K562 (cell line): ENCODE measurements at places on chromosomes 3 and 15. TPM values are rescaled to one million over a fixed set of nuclear protein-coding genes. Genes with fewer than 3 reads are reported as not detected.
A peak's percentile ranks its signal among the peaks of the same experiment; 100 is the strongest.

GRCh38 chr15:63210151-63211091, 21.0 kb downstream of the RAB8B start:
- DNase-seq: no peak
- peak overlapping the region; percentile 67; the same call in 1 of the 3 replicates for H3K27ac ChIP-seq
- H3K4me3 ChIP-seq: no peak overlapping the region
- no peaks in the 10 kb centered on the region for H3K27me3 ChIP-seq
- peaks cover under 1% of the 10 kb centered on the region; the same call in 1 of the 3 replicates for H3K36me3 ChIP-seq

DNA sequence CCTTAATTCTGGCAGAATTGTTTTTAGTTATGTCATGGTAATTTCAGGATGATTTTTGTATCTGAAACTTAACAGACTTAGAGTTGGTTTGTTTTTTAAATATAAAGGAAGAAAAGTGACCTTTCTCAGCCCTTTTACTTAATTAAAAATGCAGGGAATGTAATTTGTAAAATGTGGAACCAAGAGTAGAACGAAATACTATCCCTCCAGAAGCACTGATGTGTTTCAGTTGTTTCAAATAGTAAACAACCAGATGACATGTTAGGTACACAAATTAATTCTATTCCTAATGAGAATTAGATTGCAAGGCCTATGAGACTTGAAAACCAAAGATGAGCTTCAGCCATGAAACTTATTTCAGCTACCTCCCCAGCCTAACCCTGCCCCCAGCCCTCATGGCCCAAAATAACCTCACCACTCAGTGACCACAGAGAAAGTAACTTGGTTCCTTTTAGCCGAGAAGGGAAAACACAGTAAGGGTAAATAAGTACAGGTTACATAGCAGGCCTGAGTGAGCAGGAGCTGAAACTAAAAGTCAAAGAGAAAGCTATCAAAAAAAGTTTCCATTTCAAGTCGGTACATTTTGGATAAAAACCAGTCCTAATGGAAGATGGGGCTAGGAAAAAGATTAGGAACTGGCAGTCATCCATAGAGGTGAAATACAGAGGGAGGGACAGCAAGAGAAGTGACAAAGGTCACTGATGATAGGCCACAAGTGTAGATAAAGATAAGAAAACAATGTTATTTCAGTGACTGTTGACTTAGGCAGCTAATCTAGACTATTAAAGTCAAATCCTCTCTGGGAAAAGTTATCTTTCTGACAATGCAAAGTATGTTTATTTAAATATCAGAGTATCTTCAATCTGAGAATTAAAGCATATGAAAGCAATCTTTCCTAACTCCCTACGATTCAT, 23.2 kb downstream of the SENP8 start:
- no peak overlapping the region for H3K4me3 ChIP-seq
- no peak overlapping the region for H3K27ac ChIP-seq
- no peak for DNase-seq
- no peaks in the 10 kb centered on the region for H3K36me3 ChIP-seq
- H3K4me1 ChIP-seq: no peaks in the 10 kb centered on the region
- H3K27me3 ChIP-seq: peaks cover 6% of the 10 kb centered on the region; the same call in 2 of the 3 replicates

- peaks cover 28% of the 10 kb centered on the region for H3K27me3 ChIP-seq
- H3K27ac ChIP-seq: no peak overlapping the region
- H3K36me3 ChIP-seq: no peaks in the 10 kb centered on the region
- H3K4me3 ChIP-seq: no peak overlapping the region
- no peaks in the 10 kb centered on the region for H3K4me1 ChIP-seq
- DNase-seq: no peak
Observed at GRCh38 chr15:31550211-31550977, 223.8 kb downstream of the KLF13 start.

- H3K4me3 ChIP-seq: no peak overlapping the region
- H3K27ac ChIP-seq: no peak overlapping the region
- H3K36me3 ChIP-seq: peaks cover 56% of the 10 kb centered on the region
- H3K4me1 ChIP-seq: peaks cover 2% of the 10 kb centered on the region; the same call in 1 of the 3 replicates
Observed at GRCh38 chr3:196749125-196749524, 9.5 kb downstream of the PAK2 start.

CPN2 gene
- not detected in 2 replicates for total RNA-seq

GRCh38 chr15:44308415-44308814, 19.9 kb downstream of the GOLM2 start:
- H3K27me3 ChIP-seq: no peaks in the 10 kb centered on the region
- DNase-seq: no peak
- H3K4me3 ChIP-seq: no peak overlapping the region
- no peak overlapping the region for H3K27ac ChIP-seq
- H3K4me1 ChIP-seq: peaks cover 4% of the 10 kb centered on the region; the same call in 1 of the 2 replicates
- H3K36me3 ChIP-seq: peaks cover 17% of the 10 kb centered on the region

CAMK2N2 gene
- total RNA-seq: 0.22 and 0.27 TPM in 2 replicates

ITIH1 gene
- 0.11 and 0.31 TPM in 2 replicates for total RNA-seq

DNA sequence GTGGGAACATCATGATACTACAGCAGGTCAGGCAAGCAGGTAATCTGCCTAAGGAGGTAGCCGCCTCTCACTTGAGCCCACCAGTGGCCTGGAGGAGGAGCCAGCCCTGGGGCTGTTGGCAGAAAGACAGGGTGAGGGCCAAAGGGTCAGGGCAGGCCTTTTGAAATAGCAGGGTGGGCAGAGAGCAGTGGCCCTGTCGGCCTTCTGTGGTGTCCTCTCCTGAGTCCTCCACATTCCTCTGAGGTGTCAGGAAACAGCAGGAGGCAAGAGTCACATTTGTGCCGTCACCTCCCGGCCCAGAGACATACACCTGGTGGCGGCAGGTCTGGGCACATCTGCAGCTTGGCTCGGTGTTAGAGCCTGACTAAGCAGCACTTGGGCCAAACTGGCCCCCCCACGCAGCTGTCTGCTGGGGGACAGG, 3.9 kb upstream of the BNC1 start:
- H3K27me3 ChIP-seq: peaks cover 9% of the 10 kb centered on the region
- H3K27ac ChIP-seq: no peak overlapping the region
- H3K4me3 ChIP-seq: no peak overlapping the region
- no peak for DNase-seq

- no peak for DNase-seq
- no peak overlapping the region for H3K4me3 ChIP-seq
- peaks cover 4% of the 10 kb centered on the region; the same call in 1 of the 3 replicates for H3K27me3 ChIP-seq
- H3K36me3 ChIP-seq: no peaks in the 10 kb centered on the region
- H3K27ac ChIP-seq: no peak overlapping the region
Observed at GRCh38 chr3:23657647-23658046, 148.1 kb upstream of the UBE2E1 start.

PLA2G4D gene
- total RNA-seq: 0.04 TPM in 1 of 2 replicates, not detected in the other

FGF12 gene
- total RNA-seq: not detected in 2 replicates

PTPN23 gene
- total RNA-seq: 51.4 and 58.7 TPM in 2 replicates

DNA sequence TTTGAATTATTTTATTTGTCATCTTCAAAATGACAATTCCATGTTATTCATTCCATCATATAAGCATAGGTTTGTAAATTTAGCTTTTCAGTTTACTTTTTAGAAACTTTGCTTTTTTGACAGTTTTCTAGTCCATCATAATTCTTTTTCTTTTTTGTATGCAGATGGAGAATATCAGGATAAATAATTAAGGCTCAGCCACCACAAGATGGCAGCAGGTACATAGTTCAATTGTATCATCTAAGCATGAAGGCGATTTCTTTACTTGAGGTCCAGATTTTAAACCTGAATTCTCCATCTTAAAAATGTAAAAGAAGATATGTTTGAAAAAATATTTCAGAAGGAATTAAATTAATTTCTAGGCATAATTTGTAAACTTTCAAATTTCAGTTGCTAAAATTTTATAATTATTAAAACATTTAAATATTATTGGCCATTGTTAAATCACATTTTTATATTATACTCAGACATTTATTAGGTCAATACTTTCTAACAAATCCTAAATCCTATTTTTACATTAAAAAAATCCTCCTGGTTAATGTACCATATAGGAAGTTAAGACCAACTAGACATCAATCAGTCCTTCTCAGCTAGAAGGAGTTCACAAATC, 15.1 kb downstream of the PLSCR5 start:
- peak; percentile 46 for DNase-seq
- no peaks in the 10 kb centered on the region for H3K4me1 ChIP-seq
- no peaks in the 10 kb centered on the region for H3K27me3 ChIP-seq
- H3K36me3 ChIP-seq: no peaks in the 10 kb centered on the region
- no peak overlapping the region for H3K4me3 ChIP-seq

HRG gene
- not detected in 2 replicates for total RNA-seq

SLC51A gene
- not detected in 2 replicates for total RNA-seq

GOLGA6A gene
- total RNA-seq: not detected in 2 replicates

DNA sequence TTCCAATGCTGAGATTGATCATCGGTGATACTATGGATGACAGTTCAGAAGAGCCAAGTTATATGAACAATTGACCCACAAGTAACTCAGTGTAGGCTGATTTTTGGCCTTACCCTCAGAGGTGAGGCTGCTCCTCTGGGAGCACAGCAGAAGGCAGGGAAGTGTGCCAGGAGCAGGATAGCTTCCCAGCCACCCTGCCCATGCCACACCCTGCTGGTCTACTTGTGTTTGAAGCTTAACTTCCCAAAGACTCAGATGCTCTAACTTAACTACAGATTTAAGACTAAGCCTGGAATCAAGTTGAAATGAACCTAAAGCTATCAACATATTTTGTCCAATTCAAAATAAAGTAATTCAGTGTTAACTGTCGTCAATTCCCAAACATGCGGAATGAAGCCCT, 77.5 kb downstream of the BOC start:
- H3K4me3 ChIP-seq: no peak overlapping the region
- peaks cover 14% of the 10 kb centered on the region for H3K27me3 ChIP-seq
- H3K4me1 ChIP-seq: no peaks in the 10 kb centered on the region; the same call in 1 of the 2 replicates
- DNase-seq: no peak

SLC12A8 gene
- total RNA-seq: 0.33 TPM in 1 of 2 replicates, not detected in the other

DNA sequence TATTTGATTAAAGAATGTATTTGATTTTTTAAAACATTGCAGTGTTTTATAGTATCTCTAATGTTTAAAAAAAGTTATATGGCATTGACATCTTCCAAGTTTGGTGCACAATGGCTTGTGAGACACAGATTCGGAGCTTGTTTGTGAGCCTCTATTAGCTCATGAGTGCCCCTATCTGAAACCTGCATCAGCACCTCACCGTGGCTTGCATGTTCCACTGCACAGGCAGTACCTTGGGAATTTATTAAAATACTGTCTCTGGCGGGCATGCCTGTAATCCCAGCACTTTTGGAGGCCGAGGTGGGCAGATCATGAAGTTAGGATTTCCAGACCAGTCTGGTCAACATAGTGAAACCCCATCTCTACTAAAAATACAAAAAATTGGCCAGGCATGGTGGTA, 6.8 kb upstream of the RTP2 start:
- peak; percentile 19 for DNase-seq
- H3K4me1 ChIP-seq: no peaks in the 10 kb centered on the region
- H3K27me3 ChIP-seq: no peaks in the 10 kb centered on the region
- no peaks in the 10 kb centered on the region for H3K36me3 ChIP-seq

MYRIP gene
- total RNA-seq: 0.07 TPM in 1 of 2 replicates, not detected in the other

MESP2 gene
- total RNA-seq: 0.47 and 0.66 TPM in 2 replicates

DNA sequence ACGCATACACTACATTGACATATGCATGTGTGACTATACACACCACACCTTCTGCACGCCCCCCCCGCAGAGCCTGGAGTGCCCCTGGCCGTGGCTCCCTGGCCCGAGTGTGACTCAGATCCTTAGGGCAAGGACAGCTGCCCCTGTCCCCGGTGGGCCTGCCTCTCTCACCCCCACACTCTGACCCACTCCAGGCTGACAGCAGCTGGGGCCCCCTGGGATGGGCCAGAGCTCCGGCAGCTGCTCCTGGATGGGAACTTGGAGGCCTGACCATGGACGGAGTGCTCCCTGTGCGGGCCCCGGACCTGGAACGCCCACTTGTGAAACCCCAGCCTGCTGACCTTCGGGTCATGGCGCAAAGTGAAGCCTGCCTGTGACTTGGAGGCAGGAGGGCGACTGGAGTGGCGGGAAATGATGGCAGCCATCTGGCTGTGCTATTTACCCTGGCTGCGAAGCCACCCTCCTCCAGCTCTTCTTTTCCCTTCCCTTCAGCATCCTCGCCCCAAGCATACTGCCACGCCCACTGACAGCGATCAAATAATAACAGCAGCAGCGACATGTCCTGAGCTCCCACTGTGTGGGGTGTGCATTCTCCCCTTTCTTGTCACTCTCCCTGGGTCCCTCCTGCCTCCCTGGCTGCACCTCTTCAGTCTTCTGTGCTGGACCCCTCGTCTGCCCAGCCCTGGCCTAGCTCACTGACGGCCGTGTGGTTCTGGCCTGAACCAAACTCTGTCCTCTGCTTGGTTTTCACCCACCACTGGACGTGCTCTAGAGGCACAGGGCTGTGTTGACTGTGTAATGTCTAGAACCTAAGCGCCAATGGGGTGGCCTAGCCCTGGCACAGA, 90.7 kb upstream of the MEF2A start:
- H3K4me3 ChIP-seq: no peak overlapping the region
- no peak overlapping the region for H3K27ac ChIP-seq
- H3K36me3 ChIP-seq: no peaks in the 10 kb centered on the region
- DNase-seq: no peak
- peaks cover 23% of the 10 kb centered on the region; the same call in 2 of the 3 replicates for H3K27me3 ChIP-seq
- H3K4me1 ChIP-seq: no peaks in the 10 kb centered on the region

- H3K4me3 ChIP-seq: no peak overlapping the region
- no peaks in the 10 kb centered on the region for H3K27me3 ChIP-seq
- no peaks in the 10 kb centered on the region for H3K4me1 ChIP-seq
- no peak overlapping the region for H3K27ac ChIP-seq
- no peaks in the 10 kb centered on the region for H3K36me3 ChIP-seq
Observed at GRCh38 chr15:91706322-91707032, 147.0 kb upstream of the SLCO3A1 start.

GRCh38 chr15:69613182-69613581, 160.6 kb downstream of the RPLP1 start:
- H3K4me1 ChIP-seq: no peaks in the 10 kb centered on the region
- no peak for DNase-seq
- H3K4me3 ChIP-seq: no peak overlapping the region
- no peak overlapping the region for H3K27ac ChIP-seq
- H3K36me3 ChIP-seq: no peaks in the 10 kb centered on the region

CP gene
- 0.49 and 0.75 TPM in 2 replicates for total RNA-seq

- no peaks in the 10 kb centered on the region for H3K4me1 ChIP-seq
- peaks cover 21% of the 10 kb centered on the region for H3K27me3 ChIP-seq
- H3K4me3 ChIP-seq: no peak overlapping the region
- H3K27ac ChIP-seq: no peak overlapping the region
Observed at GRCh38 chr3:187759601-187760000, 14.3 kb upstream of the BCL6 start.

DUOX1 gene
- total RNA-seq: 0.22 TPM in 2 replicates

DNA sequence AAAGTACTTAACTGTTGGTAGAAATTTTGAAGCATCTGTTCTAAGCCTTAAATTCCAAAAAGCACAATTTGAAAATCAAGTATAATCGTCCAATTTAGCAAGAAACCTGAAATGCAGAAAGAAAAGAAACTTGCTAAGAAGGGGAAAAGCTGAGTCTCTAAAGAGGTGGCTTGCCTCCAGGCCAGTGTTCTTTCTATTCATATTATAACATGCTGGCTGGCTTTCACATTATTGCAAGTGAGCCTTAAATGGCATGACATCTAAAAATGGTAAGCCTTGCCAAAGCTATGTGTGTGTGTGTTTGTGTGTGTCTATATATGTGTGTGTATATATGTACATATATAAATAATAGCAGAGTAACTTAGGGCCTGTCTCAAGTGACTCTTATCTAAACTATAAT, 89.5 kb downstream of the FGF12 start:
- H3K27me3 ChIP-seq: no peaks in the 10 kb centered on the region
- H3K27ac ChIP-seq: no peak overlapping the region
- no peak for DNase-seq
- H3K4me1 ChIP-seq: no peaks in the 10 kb centered on the region
- no peaks in the 10 kb centered on the region for H3K36me3 ChIP-seq

PODXL2 gene
- total RNA-seq: 39.6 and 42.4 TPM in 2 replicates
